Activated T-helper 17 cell treated with anti-CD3 and anti-CD28 coated beads, Interleukin-2, amount 50 U/mL, for 72 hours (primary cell): ENCODE measurements at places on chromosomes 12 and 14. TPM values are rescaled to one million over a fixed set of nuclear protein-coding genes. Genes with fewer than 3 reads are reported as not detected.

GRCh38 chr14:72738161-72738611 lies 155.7 kb downstream of the DPF3 start:
- ATAC-seq = no peak

GRCh38 chr12:121713257-121713777 lies 765 bp downstream of the TMEM120B start:
- ATAC-seq = no peak

DNA sequence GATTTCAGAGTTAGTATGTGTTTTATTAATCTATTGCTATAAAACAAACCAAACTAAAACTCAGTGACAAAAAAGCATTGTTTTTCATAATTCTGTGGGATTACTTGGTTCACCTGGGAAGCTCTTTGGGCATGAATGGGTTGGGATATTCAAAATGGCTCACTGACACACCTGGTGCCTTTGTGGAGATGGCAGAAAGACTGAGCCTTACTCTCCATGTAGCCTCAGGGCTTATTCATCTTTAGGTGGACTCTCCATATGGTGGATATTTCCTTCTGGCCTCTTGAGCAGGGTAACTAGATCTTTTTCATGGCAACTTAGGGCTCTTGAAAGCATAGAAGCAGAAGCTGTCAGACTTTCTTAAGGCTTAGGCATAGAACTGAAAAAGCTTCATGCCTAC lies 1102.8 kb upstream of the SEL1L start:
- no peak for ATAC-seq

- ATAC-seq = no peak
Measured at GRCh38 chr14:99333841-99334635, 62.0 kb upstream of the BCL11B start.

DNA sequence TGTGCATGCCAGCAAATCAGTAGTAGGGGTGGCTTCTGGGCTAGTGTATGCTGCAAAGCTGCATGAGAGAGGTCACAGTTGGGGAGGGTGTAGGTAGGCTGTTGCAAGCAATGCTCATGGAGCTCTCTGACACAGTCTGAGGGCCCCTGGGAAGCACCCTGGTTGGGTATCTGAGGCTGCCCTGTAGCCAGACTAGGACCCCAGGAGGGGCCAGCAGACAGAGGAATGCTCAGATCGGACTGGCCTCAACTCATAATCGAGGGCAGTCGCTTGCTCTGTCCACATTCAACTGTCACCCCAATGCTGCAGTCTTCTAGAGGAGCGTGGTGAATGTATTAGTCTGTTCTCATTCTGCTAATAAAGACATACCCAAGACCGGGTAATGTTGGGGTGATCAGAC lies 204.0 kb upstream of the ALG10 start:
- ATAC-seq = no peak

- ATAC-seq = no peak
Measured at GRCh38 chr12:75727577-75727976, 216.2 kb upstream of the KRR1 start.

The NRXN3 gene
- not detected for total RNA-seq

The DPPA3 gene
- not detected for total RNA-seq

DNA sequence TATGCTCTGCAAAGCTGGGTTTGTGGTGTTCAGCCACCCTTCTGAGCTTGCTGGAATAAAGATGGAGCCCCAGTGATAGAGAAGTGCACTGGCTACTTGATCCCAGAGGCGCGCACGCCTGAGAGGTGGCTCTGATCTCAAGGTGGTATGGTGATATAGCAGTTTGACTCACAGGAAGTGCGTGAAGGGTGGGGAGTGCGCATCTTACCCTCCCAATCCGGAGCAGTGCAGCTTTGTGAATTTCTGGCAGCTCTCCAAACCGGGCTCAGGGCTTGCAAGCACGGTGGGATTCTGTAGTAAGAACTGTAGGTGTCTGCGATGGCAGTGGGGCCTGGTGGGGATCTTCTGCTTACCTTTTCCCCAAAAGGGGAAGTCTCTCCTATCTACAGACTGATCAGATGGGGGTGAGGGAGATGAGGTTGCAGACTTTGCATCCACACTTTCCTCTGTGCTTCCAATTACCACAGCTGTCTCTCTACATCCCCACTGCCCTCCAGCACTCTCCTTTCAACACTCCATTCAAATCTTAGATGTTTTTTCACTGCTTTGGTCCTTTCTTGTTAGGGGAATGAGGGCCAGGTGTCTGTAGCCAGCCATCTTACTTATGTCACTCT lies 197.4 kb upstream of the SLC38A2 start:
- ATAC-seq = no peak
